ENCODE measurements at places on chromosomes 5 and 9. TPM values are rescaled to one million over a fixed set of nuclear protein-coding genes. Genes with fewer than 3 reads are reported as not detected.

DNA sequence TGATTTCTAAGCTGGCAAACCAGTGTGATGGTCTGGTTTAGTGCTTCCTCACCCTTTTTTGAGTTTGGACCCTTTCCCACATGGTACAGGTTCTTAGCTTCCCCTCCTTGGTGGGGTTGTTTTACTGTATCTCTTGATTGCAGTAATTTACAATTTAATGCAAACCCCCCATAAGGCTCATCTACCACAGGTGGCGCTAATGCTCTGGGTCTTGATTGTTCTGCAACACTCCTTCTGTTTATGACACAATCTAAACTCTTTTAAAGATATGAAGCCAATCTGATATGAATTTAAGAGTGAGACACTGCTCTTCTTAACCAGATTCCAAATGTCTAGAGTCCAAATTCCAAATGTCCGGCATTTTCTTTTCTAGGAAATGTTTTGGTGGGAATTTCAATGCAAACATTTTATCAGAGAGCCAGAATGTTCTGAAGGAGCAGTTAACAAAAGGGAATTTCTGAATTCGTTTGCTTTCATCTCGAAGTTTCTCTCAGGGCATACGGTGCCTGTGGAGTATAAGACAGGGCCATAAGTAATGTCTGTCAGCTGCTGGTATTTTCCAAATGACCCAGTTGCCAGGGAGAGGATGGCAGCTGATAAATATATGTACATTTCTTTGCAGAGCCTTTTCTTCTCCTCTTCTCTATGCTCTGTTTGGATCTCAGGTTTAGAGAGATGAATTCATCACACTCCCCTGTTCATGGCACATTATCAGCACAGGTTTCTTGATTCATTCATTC lies 246.8 kb downstream of the ARHGAP26 start:
- peak; percentile 71 for DNase-seq

The AMBP gene
- not detected for total RNA-seq

GRCh38 chr9:22141908-22142307 lies 132.8 kb upstream of the CDKN2B start:
- DNase-seq, result no peak

- DNase-seq, result no peak
Measured at GRCh38 chr5:127744241-127744640, 41.0 kb downstream of the CCDC192 start.

GRCh38 chr9:468766-469426 lies 254.2 kb downstream of the DOCK8 start:
- DNase-seq, result peak; percentile 35

- DNase-seq, result no peak
Measured at GRCh38 chr5:68047035-68047434, 168.5 kb upstream of the PIK3R1 start.

The P4HA2 gene
- total RNA-seq, result 0.20 TPM

The INSL6 gene
- total RNA-seq, result not detected

The TAF1L gene
- total RNA-seq, result not detected

- DNase-seq, result no peak
Measured at GRCh38 chr5:61329550-61330128, 2.4 kb upstream of the ZSWIM6 start.

DNA sequence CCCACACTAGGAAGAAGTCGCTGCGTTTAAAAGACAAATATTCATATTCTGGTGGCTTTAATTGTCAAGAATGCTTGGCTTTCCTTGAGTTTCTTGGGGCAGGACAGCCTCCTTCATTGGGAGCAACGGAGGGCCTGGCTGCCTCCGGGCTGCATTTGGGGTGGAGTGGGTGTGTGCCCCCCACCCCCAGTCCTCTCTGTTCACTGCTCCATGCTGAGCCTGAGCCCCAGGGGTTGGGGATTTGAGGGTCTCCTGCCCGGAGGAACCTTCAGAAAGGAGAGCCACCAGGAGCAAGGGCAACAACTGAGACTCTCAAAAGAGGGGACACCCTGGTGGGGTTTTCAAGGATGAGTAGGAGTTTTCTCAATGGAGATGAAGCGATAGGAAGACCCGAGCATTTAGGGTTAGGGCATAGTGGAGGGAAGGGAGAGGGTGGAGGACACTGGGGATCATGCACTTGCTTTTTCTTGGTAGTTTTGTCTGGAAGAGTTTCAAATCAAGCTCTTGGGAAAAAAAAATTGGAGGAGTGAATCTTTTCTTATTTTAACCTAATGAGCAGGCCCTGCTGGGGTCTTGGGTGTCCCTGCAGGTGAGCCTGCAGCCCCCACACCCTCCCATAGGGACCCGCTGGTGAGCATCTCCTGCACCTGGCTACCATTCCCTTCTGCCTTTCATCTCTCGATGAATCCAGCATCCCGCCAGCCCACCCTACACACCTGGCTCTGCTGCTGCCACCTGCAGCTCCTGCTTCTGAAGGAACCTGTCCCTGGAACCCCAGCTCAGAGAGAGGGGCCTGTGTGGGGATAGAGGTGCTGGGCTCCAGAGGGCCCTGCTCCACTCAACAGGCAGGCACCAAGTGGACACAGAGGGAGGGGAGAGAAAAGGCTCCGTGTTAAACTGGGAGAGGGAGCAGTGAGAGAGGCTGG lies 4.1 kb downstream of the SLC6A19 start:
- DNase-seq, result no peak

The SLC25A48 gene
- not detected for total RNA-seq

All from natural killer cell (primary cell).